ENCODE measurements at places on chromosomes 1 and 21. TPM values are rescaled to one million over a fixed set of nuclear protein-coding genes. Genes with fewer than 3 reads are reported as not detected.

KLHL20 gene
- total RNA-seq: 23.5 TPM

GRCh38 chr21:38743772-38744529, 61.8 kb upstream of the ETS2 start:
- H3K27me3 ChIP-seq: no peaks in the 10 kb centered on the region
- no peaks in the 10 kb centered on the region for H3K36me3 ChIP-seq
- H3K27ac ChIP-seq: no peak overlapping the region
- H3K4me3 ChIP-seq: no peak overlapping the region
- H3K4me1 ChIP-seq: no peaks in the 10 kb centered on the region
- DNase-seq: peak; percentile 64

GRCh38 chr1:61472876-61473275, 252.1 kb downstream of the TM2D1 start:
- H3K27me3 ChIP-seq: no peaks in the 10 kb centered on the region
- H3K27ac ChIP-seq: no peak overlapping the region
- no peak for DNase-seq
- H3K4me3 ChIP-seq: no peak overlapping the region

PRKAA2 gene
- total RNA-seq: 11.6 TPM

- H3K4me1 ChIP-seq: no peaks in the 10 kb centered on the region
- no peak overlapping the region for H3K4me3 ChIP-seq
- no peaks in the 10 kb centered on the region for H3K27me3 ChIP-seq
- DNase-seq: no peak
- H3K27ac ChIP-seq: no peak overlapping the region
Observed at GRCh38 chr1:168081373-168082007, 55.2 kb downstream of the GPR161 start.

DNA sequence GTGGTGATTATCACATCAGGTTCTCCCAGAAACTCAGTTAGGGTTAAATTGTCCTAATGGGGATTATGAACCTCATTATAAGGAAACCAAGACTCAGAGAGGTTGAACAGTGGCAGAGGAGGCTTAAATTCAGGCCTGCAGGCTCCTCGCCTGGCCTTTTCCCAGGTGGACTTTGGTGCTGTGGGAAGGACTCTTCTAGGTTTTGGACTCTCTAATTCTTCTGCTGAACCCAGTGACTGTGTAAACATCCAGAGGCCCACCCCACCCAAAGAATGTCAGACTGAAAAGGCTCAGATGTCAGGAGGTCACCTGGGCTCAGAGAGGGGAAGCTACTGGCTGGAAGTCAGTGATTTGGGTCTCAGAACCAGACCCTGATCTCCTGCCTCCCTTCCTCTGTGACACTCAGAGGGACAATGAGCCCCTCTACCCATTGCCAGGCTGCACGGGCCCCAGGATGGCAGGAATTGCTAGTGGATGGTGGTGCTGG, 2.5 kb downstream of the ZNF362 start:
- no peak for DNase-seq
- no peak overlapping the region for H3K27ac ChIP-seq
- no peak overlapping the region for H3K4me3 ChIP-seq
- peaks cover 5% of the 10 kb centered on the region for H3K36me3 ChIP-seq
- no peaks in the 10 kb centered on the region for H3K27me3 ChIP-seq

- H3K4me1 ChIP-seq: no peaks in the 10 kb centered on the region
- DNase-seq: no peak
- H3K27me3 ChIP-seq: no peaks in the 10 kb centered on the region
- no peak overlapping the region for H3K4me3 ChIP-seq
Observed at GRCh38 chr1:54421101-54421504, 14.9 kb upstream of the SSBP3 start.

UMODL1 gene
- total RNA-seq: not detected

DNA sequence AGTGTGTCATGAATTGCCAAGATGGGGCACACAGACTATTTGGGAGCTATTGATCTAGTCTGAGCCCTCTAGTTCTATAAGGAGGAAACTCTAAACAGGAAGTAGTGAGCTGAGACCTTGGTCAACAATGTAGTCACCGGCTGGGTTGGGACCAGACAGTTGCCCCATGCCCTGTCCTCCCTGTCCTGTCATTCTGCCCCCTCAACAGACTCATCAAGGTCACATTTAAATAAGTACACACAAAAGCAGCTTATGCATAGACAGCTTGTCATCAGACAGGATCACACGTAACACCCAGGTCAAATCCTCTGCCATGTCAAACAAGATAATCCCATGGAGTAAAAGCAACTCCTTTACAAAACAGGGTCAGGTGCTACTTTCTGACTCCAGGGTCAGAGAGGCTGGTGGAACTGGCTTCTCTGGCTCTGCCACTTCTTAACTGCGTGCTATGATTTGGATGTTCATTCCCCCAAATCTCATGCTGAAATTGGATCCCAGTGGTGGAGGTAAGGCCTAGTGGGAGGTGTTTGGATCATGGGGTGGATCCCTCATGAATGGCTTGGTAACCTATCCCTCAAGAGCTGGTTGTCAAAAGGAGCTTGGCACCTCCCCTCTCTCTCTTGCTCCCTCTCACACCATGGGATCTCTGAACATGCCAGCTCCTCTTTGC, 128.9 kb downstream of the HIVEP3 start:
- DNase-seq: no peak
- H3K4me1 ChIP-seq: no peaks in the 10 kb centered on the region
- H3K36me3 ChIP-seq: no peaks in the 10 kb centered on the region

- no peaks in the 10 kb centered on the region for H3K27me3 ChIP-seq
- peak; percentile 47 for DNase-seq
- no peaks in the 10 kb centered on the region for H3K36me3 ChIP-seq
- peak overlapping the region; percentile 91 for H3K27ac ChIP-seq
- H3K4me1 ChIP-seq: peaks cover 7% of the 10 kb centered on the region
- H3K4me3 ChIP-seq: peak overlapping the region; percentile 82
Observed at GRCh38 chr1:153921803-153922075, 1.0 kb downstream of the GATAD2B start.

CD46 gene
- 269 TPM for total RNA-seq

GRCh38 chr1:94725566-94725965, 94.6 kb upstream of the SLC44A3 start:
- peaks cover 4% of the 10 kb centered on the region for H3K4me1 ChIP-seq
- DNase-seq: no peak
- no peak overlapping the region for H3K27ac ChIP-seq
- no peaks in the 10 kb centered on the region for H3K27me3 ChIP-seq
- H3K36me3 ChIP-seq: no peaks in the 10 kb centered on the region

AJAP1 gene
- 5.5 TPM for total RNA-seq

TRIM67 gene
- total RNA-seq: not detected

KIF17 gene
- 4.9 TPM for total RNA-seq

DNA sequence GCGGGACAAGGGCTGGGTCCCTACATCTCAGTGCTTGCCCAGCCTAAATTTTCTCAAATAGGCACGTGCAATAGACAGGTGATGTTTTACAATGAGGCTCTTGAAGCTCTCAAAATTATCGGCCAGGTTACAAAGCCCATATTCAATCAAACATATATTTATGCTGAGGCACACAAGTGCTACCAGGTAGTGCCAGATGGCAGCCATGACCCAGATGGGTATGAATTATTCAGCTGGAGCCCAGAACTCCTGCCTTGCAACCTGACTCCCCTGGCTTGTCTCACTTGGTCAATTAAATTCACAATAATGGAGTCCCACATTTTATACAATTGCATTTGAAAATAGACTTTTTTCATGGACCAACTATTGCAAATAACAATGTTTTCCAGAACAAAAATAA, 12.3 kb upstream of the ADAM30 start:
- no peaks in the 10 kb centered on the region for H3K36me3 ChIP-seq
- H3K27me3 ChIP-seq: no peaks in the 10 kb centered on the region
- H3K4me1 ChIP-seq: no peaks in the 10 kb centered on the region
- no peak for DNase-seq
- H3K27ac ChIP-seq: no peak overlapping the region

PDZK1IP1 gene
- 245 TPM for total RNA-seq

GRCh38 chr1:182111496-182111895, 50.0 kb upstream of the ZNF648 start:
- H3K4me3 ChIP-seq: no peak overlapping the region
- no peak for DNase-seq
- H3K27ac ChIP-seq: no peak overlapping the region
- H3K4me1 ChIP-seq: no peaks in the 10 kb centered on the region
- H3K36me3 ChIP-seq: no peaks in the 10 kb centered on the region

IL12RB2 gene
- total RNA-seq: 1.5 TPM

AVPR1B gene
- total RNA-seq: 0.69 TPM

PRUNE1 gene
- total RNA-seq: 24.0 TPM

DDAH1 gene
- total RNA-seq: 73.1 TPM

- no peak overlapping the region for H3K27ac ChIP-seq
- H3K4me1 ChIP-seq: no peaks in the 10 kb centered on the region
- H3K27me3 ChIP-seq: peaks cover 11% of the 10 kb centered on the region
- H3K36me3 ChIP-seq: no peaks in the 10 kb centered on the region
- H3K4me3 ChIP-seq: no peak overlapping the region
- no peak for DNase-seq
Observed at GRCh38 chr1:205458777-205459566, 3.1 kb upstream of the BLACAT1 start.

GRCh38 chr1:59057211-59057694, 239.6 kb upstream of the FGGY start:
- no peak overlapping the region for H3K27ac ChIP-seq

RBM34 gene
- 65.8 TPM for total RNA-seq

GRCh38 chr1:4711416-4712275, 57.2 kb downstream of the AJAP1 start:
- no peak overlapping the region for H3K4me3 ChIP-seq
- no peaks in the 10 kb centered on the region for H3K4me1 ChIP-seq
- no peak for DNase-seq
- H3K36me3 ChIP-seq: no peaks in the 10 kb centered on the region

GRCh38 chr1:181674617-181675016, 191.3 kb downstream of the CACNA1E start:
- no peaks in the 10 kb centered on the region for H3K27me3 ChIP-seq
- no peak overlapping the region for H3K4me3 ChIP-seq
- H3K27ac ChIP-seq: no peak overlapping the region
- H3K4me1 ChIP-seq: no peaks in the 10 kb centered on the region

GRCh38 chr1:169287280-169287679, 80.3 kb downstream of the NME7 start:
- no peak overlapping the region for H3K27ac ChIP-seq
- no peaks in the 10 kb centered on the region for H3K4me1 ChIP-seq
- no peak for DNase-seq
- H3K27me3 ChIP-seq: no peaks in the 10 kb centered on the region

DNA sequence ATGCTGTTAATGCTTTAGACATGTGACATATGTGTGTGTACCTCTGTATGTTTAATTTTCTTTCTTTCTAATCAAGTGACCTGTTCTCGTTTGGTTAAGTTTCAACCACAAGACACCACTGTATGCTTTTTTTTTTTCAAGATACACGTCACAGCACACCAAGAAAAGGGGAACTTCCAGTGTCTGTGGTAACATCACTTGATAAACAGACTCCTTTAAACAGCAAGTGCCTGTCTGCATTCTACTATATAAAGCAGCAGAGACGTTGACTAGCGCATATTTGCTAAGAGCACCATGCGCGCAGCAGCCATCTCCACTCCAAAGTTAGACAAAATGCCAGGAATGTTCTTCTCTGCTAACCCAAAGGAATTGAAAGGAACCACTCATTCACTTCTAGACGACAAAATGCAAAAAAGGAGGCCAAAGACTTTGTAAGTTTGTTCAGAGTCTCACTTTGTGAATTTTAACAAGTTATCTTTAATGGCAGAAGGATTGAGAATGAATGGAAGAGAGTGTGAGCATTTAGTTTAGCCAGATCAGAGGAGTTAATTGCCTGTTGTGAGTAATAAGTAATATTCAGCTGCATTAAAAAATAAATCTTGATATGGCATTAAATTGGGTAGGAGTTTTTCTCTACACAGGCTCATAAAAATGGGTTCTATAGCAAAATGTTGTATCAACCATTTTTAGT, at the start of gene RGS1:
Gene RGS1 (plus strand): TSS at position 275 of the 691 bp plus-strand sequence. CDS start 20 bp downstream, at position 295.
- H3K4me3 ChIP-seq: no peak within 1 kb of the TSS
- H3K4me1 ChIP-seq: no peaks in the 10 kb centered on the region
- DNase-seq: no peak

- no peak overlapping the region for H3K4me3 ChIP-seq
- no peak overlapping the region for H3K27ac ChIP-seq
- no peak for DNase-seq
- no peaks in the 10 kb centered on the region for H3K4me1 ChIP-seq
- no peaks in the 10 kb centered on the region for H3K27me3 ChIP-seq
Observed at GRCh38 chr1:78471890-78472620, 18.7 kb upstream of the PTGFR start.

DNA sequence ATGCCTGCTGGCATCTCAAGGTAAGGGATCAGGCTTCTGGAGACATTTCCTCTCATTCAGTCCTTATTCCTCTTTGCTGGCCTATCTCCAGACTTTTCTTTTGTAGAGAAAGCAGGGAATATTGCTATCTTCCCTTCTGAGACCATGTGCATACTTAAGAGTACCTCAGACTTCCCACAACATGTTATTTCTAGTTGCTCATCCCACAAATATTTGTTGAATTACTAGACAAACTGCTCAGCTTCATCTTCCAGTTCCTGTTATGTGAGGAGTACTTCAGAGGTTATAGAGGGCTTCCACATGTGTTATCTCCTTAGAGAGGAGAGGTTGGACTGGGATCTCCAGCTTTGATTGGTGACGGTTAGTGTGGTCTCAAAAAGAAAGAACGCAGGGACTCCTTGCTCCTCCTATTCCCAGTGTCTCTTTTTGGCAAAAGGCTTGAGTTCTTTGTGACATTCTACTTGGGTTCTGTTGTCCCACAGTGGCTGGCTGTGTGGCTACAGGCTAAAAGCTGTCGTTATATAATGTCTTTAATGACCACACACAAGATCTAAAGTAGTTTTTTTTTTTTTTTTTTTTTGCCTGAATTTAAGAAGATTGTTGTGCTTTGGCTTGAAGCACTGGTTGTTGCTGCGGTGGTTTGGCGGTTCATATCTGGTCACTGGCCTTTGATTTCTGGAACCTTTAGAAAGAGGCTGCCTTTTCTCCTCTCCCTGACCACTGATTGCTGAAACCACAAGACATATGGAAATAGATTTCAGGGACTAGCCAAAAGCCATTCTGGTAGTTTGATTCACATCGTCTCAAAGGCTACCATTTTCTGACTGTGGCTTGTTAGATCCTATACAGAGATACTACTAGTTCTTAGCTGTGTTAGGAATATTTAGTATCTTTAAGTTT, 78.7 kb downstream of the FGGY start:
- no peaks in the 10 kb centered on the region for H3K27me3 ChIP-seq
- no peak overlapping the region for H3K27ac ChIP-seq
- DNase-seq: no peak

CFHR3 gene
- total RNA-seq: 2.1 TPM

- no peaks in the 10 kb centered on the region for H3K36me3 ChIP-seq
- H3K27ac ChIP-seq: no peak overlapping the region
- DNase-seq: no peak
- no peaks in the 10 kb centered on the region for H3K27me3 ChIP-seq
- no peak overlapping the region for H3K4me3 ChIP-seq
Observed at GRCh38 chr1:116201911-116202310, 90.7 kb downstream of the MAB21L3 start.

- no peak overlapping the region for H3K4me3 ChIP-seq
- no peak overlapping the region for H3K27ac ChIP-seq
- no peak for DNase-seq
- H3K27me3 ChIP-seq: no peaks in the 10 kb centered on the region
- no peaks in the 10 kb centered on the region for H3K4me1 ChIP-seq
Observed at GRCh38 chr21:45806042-45806441, 162.5 kb downstream of the PCBP3 start.
